GM23248 (cell line): ENCODE measurements at places on chromosomes 3 and 15. TPM values are rescaled to one million over a fixed set of nuclear protein-coding genes. Genes with fewer than 3 reads are reported as not detected.

GRCh38 chr3:129837065-129837642 is 56.4 kb downstream of the TMCC1 start:
- DNase-seq = peak; percentile 6

GRCh38 chr3:183578179-183578578 is 22.7 kb upstream of the KLHL6 start:
- no peak for DNase-seq

GRCh38 chr15:60793656-60794055 is 314.7 kb upstream of the ICE2 start:
- DNase-seq = peak; percentile 27

Gene RTP1
- not detected in 2 replicates for polyA plus RNA-seq
